ENCODE measurements at places on chromosomes 5 and 9.
A peak's percentile ranks its signal among the peaks of the same experiment; 100 is the strongest.

- DNase-seq, result no peak
Observed at GRCh38 chr9:89807682-89808075, 202.9 kb downstream of the GADD45G start.

- DNase-seq, result no peak
Observed at GRCh38 chr5:120568711-120569110, 104.6 kb downstream of the PRR16 start.

DNA sequence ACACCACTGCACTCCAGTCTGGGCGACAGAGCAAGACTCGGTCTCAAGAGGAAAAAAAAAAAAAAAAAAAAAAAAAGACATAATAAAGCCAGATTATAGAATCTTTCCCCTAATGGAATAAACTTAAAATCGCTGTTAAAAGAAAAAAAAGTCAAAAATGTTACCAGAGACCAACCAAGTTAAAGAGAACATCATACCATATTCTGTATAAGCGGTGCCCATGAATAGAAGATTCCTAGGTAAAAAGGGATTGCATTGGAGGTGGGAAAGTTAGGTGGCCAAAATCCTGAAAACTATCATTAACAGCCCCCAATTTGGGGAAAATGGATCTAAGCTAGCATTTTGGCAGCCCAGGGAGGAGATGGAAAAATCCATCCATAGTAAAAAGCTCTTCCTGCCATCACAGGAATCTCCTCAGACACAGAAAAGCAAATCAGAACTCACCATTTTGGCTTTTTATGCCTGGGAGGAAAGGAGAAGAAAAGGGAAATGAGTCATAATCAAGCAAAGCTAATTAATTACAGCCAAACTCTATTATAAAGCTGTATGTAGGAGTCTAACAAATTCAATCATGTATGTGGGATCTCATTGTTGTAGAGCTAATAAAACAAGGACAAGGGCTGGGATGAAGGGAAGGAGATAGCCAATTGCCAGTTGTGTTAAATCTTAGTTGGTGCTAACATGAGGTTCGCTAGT is 363.8 kb downstream of the ARL15 start:
- DNase-seq, result no peak

DNA sequence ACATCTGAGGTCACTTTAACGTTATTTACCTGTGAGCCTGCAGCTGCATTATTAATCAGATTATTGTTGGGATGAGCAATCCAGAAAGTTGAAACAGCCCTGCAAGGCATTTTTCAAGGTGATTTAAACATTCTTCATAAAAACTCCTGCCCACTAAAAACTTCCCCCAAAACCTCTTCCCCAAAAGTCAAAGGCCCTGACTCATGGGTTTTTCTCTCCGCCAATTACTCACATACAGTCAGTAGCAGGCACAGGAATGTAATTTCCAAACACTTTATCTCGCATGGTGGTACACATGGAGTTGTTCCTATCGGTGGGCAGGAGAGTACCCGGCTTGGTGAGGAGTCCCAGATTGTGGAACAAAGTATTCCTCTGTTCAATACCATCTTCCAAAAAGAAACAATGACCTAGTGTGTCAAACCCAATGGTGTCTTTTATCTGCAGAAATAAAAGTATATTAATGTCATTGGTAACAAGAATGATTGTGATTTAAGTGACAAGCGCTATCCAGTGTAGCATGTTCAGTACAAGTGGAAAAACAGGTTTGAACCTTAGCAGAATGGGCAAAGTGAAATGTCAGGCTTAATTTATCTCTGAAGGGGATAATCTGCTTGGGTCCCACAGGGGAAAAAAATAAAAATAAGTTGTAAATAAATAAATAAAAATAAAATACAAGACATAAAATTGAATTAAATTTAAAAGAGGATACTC is 38.3 kb downstream of the CEMIP2 start:
- DNase-seq, result no peak

DNA sequence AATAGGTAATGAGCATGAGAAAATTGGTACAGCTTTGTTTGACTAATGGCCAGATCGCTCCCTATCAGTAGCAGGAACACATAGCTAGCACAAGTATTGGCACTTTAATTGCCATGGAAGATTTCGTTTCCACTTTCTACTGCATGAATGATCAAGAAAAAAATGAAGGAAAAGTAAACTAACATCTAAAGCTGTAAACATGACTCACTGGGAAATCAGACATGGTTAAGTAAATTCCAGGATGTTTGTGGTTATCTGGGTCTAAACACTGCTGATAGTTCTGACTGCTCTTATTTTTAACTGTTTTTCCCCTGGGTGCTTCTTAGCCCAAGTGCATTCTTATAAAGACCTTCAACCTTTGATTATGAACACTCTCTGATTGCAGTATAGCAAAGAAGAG is 388.9 kb downstream of the NR2F1-AS1 start:
- peak; percentile 60 for DNase-seq

DNA sequence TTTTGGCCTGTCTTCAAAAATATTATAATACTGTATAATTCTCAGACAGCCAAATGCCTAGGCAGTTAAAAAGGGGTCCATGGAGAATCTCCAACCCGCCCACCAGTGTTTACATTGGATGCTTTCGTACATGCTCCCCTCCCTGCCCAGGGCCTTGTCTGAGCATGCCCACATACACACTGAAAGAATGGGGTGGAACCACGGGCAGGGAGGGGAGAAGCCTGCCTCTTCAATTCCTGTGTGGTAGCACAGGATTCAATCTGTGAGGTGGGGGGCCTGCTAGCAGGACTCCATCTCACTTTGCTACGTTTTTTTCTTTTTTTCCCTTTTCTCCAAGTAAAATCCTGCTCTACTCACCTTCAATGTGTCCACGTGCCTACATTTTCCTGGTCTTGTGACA is 314.7 kb upstream of the GRAMD2B start:
- no peak for DNase-seq

GRCh38 chr5:89293810-89294209 is 410.8 kb upstream of the MEF2C start:
- DNase-seq, result peak; percentile 84

DNA sequence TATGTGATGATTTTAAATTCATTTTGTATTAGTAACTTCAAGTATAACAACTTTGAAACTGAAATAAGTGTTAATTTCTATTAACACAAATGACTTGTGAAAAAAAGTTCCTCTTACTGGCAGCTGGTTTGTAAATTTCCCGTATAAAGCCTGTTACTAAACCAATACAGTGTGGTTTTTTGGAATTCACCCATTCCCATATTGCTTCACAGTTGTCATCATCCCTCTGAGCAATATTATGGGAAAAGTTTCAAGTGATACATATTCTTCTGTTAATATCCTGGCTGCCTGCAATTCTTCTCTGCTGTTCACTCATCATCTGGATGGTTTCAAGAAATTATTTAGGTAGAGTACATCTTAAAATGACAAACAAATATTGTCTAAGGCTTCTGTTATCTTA is 1185.1 kb upstream of the C9orf72 start:
- DNase-seq, result no peak

- no peak for DNase-seq
Observed at GRCh38 chr9:125620216-125620615, 86.8 kb downstream of the MAPKAP1 start.

- DNase-seq, result no peak
Observed at GRCh38 chr5:178271726-178272479, 39.3 kb upstream of the PHYKPL start.

DNA sequence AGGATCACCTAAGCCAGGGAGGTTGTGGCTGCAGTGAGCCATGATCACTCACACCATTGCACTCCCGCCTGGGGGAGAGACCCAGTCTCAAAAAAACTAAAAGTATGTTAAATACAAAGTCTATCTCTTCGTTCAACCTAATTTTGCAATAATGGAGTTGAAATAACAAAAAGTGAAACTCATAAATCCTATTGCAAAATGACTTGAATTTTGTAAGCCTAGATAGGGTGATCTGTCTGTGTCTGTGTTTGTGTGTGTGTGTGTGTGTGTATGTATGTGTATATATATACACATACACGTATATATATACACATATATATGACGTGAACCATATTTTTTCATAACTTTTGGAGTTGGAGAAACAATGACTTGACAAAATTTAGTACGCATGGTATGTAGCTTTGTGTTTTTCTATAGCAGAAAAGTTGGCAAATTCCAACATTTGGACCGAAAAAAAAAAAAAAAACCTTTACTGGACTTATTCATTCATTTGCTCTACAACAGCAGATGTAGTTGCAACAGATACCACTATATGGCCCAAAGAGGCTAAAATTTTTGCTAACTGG is 76.9 kb upstream of the CDH6 start:
- DNase-seq, result no peak

DNA sequence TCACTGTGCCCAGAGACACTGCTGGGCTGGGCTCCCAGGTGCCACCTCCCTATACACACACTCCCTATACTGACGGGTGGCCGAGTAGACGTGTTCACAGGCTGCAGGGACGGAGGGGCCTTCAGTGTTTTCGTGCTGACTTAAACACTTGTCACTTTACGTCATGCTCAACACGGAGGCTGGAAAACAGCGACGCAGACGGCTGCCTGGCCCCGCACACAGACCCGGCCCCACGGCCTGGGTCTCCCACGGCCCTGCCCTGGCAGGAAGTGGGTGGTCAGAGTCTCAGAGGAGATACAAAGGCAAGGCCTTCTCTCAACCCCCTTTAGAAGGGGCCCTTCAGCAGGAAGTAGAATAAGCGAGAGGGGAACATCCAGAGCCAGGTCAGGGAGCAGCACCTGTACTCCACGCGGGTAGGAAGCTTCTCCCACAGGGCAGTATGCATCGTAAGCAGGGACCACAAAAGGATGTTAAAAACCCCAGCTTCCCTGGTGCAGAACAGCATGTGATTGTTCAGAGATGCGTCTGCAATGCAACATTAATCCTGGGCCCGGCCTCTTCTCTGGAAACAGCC is 11.9 kb upstream of the TBC1D9B start:
- DNase-seq, result no peak

DNA sequence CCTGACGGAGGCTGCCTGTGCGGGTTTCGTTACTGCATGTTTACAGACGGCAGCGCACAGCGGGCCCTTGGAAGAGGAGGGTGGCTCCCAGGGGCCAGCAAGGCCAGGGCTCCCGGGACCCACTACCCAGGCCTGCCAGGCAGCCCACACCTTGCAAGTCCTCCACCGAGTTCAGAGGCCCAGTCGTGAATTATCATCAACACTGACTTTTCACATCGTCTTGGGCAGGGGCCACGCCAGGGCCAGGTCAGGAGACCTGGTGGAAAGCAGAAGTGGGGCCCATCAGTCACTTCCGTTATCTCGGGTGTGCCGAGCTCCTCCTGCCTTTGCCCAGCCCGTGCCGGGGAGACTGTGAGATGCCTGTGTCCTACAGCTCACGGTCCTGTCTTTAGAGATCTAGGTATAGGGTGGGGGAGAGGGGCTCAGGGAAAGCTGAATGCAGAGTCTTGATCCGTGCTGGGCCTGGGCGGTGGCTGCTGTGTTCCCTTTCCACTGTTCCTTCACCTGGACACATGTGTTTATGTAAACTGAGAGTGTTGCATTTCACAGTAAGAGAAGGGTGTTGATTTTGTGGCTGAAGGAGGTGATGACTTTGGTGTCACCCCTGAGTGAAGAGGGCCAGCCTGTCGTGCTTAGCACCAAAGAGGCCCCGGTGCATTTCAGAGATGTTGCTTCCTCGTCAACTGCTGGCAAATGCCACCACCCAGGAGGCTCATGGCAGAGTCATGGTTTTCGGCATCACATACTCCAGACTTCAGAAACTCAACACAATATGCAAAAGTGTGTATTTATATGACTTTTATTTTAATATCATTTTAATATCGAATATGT is 175.2 kb downstream of the GAPVD1 start:
- no peak for DNase-seq

DNA sequence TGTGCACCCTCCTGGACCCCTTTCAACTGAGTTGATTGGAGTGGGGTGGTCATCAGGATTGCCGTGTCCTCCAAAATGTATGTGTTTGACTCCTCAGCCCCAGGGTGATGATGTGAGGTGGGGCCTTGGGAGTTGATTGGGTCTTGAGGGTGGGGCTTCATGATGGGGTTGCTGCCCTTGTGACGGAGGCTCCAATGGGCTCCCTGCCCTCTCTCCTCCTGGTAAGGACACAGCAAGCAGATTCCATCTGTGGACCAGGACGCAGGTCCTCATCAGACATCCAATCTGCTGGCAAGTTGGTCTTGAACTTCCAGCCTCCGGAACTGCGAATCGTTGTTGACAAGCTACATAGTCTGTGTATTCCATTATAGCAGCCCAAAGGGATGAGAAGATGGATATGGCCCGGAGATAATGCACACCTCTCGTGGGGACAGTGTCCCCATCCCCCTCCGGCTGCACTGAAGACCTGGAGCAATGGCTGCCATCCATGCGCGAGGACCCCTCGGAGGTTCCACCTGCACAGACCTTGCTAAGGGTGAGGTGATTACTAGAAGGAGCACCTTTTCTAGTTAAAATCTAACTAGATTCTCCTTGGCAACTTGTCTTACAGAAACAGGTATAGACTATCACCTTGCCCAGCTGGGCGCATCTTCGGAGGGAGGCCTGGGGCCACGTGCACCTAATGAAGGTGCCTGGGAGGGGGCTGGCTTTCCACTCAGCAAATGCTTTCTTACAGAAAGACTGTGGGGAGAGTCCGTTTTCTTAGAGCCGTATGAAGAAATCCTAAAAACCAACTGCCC is 75.7 kb upstream of the IRX4 start:
- no peak for DNase-seq

- DNase-seq, result no peak
Observed at GRCh38 chr5:78496373-78496772, 136.0 kb downstream of the SCAMP1 start.

GRCh38 chr5:151895660-151896030 is 29.0 kb downstream of the GLRA1 start:
- peak; percentile 4 for DNase-seq

GRCh38 chr9:136409557-136410455 is 608 bp downstream of the ENTR1 start:
- DNase-seq, result no peak

GRCh38 chr5:21774801-21775200 is 1078.3 kb downstream of the CDH12 start:
- DNase-seq, result peak; percentile 16

GRCh38 chr5:173420108-173420507 is 91.9 kb upstream of the STC2 start:
- DNase-seq, result no peak

DNA sequence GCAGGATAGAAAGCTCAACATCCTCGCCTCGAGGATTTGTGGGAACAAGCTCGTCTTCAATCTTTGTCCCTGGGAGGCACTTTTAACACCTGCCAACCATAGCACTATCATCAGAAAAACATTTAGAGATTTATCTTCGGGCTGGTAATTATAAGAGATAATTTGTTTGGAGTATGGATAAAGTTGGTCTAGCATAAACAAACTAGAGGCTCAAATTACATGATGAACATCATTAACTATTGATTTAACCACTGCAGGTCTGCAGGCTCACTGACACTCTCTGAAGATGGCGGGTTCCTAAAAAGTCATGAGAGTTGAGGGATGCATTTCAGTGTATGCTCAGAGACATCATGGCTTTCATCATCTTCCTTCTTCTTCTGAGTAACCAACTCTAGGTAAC is 25.8 kb upstream of the PCA3 start:
- no peak for DNase-seq

GRCh38 chr9:565528-565927 is 276.0 kb upstream of the DMRT1 start:
- no peak for DNase-seq

- DNase-seq, result peak; percentile 64
Observed at GRCh38 chr5:160171666-160172065, 52.4 kb upstream of the PWWP2A start.
